Activated T-cell treated with anti-CD3 and anti-CD28 coated beads, Interleukin-2, amount 50 U/mL, for 72 hours (primary cell): ENCODE measurements at places on chromosomes 2 and 18. TPM values are rescaled to one million over a fixed set of nuclear protein-coding genes. Genes with fewer than 3 reads are reported as not detected.

The SERPINB11 gene
- total RNA-seq = not detected

The NYAP2 gene
- total RNA-seq = not detected

The GAD1 gene
- 17.8 TPM for total RNA-seq

The TP53I3 gene
- total RNA-seq = 4.0 TPM

The ST6GAL2 gene
- total RNA-seq = not detected

The ZAP70 gene
- total RNA-seq = 190 TPM

DNA sequence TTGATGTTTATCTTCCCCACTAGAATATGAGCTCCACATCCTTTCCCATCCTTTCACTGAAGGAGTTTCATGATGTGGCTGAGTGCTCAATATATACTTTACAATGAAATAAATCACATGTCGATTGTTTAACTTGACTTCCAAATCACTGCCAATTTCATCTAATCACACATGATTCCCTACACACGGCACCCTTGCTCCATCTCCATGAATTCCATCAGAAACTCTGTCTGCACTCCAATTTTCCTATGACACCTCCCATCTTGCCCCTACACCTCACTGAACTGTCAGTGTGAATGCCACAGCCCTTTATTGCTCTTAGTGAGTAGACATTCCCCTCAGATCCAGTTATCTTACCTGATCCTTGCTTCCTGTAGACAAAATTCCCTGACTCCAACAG is 366.0 kb downstream of the CMPK2 start:
- no peak for DNase-seq

DNA sequence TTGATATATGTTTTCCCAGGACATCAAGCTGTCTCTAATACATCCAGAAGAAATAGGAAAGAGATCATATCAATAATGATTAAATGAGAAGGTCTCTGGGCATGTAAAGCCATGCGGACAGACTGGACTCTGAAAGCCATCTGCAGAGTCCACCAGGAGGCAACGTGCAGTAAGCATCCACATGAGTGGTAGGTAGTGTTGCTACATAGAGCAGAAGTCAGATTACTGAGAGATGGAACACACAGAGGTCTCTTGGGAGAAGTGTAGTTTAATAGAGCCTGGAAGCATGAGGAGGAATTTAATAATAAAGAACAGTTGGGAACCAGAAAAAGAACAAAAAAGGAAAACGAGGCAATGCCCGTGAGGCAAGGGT is 758.1 kb upstream of the DDX18 start:
- DNase-seq = no peak

GRCh38 chr2:207281436-207281835 is 115.7 kb upstream of the KLF7 start:
- DNase-seq = no peak

- DNase-seq = no peak
Observed at GRCh38 chr2:73487112-73487657, 101.5 kb downstream of the ALMS1 start.

- DNase-seq = no peak
Observed at GRCh38 chr2:202822411-202822810, 49.2 kb downstream of the ICA1L start.

- DNase-seq = no peak
Observed at GRCh38 chr2:191343796-191344338, 98.7 kb downstream of the MYO1B start.

DNA sequence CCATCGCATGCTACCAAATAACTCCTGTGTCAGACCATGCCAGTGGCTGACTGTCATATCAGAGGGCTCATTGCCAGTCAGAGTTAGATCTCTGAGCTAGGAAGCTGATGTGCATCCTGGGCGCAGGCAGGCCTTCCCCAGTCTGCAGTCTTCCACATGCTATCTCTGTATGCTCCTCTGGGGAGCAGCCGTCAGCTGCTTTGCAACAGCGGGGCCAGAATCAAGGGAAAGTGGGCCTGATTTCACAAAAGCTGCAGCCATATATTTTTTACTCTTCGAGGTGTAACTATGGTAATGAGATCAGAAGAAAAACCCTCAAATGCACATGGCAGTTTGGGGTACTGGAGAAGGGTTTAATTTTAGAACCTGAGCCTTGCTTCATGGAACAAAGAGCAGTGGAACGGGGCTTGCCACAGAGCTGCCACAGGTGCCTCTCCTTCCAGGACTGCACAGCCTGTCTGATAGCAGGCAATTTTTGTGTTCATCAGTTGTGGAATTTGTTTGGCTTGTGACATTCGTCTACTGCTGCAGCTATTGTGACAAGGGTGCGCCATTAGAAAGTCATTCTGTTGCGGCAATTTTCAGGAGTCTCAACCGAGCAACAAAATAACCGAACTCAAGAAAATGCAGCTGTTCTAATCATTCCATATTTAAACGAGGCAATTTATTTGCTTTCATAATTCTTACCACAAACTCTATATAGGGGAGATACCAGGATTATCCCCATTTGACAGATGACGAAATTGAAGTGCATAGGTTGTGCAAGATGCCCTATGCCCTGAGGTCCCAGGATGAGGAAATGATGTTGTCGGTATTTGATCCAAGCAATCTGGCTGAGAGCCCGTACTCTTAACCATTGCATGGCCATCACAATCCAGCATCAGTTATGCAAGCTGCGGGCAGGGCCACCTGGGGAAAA is 109.6 kb upstream of the CYRIA start:
- DNase-seq = no peak

GRCh38 chr18:10318691-10318970 is 135.8 kb upstream of the APCDD1 start:
- DNase-seq = no peak

GRCh38 chr2:39996653-39997080 is 217.6 kb upstream of the THUMPD2 start:
- peak; percentile 63 for DNase-seq

DNA sequence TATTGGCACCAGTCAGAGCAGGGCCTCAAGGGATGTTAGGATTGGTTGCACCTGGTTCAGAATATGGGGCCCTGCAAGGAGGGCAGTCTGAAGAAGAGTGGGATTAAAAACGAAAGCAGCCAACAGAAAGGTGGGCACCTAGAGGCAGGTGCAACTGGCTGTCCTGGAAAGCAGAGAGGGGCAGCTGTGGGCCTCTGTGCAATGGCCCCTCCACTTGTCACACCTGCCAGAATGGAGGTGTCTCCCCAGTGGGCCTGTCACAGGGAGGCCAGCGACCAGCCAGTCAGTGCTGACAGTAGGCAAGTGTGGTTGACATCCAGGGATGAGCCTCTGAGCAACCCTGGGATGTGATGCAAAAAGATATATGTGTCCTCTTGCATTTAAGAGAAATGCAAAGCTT is 37.7 kb downstream of the INPP4A start:
- no peak for DNase-seq

DNA sequence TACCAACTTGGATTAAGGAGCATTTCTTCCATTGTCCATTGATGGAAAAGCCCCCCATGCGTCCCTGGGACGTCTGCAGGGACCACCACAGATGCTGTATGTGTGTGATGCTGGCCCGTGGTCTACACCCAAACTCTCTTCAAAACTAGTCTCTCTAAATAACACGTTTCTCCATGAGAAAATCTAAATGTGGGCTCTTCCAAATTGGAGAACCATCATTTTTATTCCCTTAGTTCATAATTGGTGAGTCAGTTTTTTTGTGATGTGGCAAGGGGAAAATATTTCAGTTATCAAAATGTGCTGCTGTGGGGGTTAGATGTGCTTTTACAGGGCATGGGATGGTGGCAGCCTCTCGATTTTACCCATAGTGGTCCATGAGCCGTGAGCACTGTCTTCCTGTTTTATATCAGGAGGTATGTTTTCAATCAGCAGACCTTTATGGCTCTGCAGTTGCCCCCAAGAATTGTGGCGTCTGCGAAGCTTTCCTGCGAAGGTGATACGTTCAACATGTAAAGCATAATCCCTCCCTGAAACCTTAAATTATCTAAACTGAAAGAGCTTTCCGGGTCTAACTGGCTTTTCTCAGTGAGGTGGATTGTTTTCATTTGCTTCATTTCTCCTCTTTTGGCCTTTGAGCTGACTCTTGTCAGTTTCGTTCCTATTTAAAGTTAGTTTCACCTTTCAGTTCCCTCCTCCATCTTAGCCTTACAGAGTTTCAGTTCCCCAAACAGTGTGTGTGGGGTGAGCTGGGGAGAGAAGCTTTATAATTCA is 78.4 kb downstream of the SETBP1 start:
- DNase-seq = peak; percentile 69

DNA sequence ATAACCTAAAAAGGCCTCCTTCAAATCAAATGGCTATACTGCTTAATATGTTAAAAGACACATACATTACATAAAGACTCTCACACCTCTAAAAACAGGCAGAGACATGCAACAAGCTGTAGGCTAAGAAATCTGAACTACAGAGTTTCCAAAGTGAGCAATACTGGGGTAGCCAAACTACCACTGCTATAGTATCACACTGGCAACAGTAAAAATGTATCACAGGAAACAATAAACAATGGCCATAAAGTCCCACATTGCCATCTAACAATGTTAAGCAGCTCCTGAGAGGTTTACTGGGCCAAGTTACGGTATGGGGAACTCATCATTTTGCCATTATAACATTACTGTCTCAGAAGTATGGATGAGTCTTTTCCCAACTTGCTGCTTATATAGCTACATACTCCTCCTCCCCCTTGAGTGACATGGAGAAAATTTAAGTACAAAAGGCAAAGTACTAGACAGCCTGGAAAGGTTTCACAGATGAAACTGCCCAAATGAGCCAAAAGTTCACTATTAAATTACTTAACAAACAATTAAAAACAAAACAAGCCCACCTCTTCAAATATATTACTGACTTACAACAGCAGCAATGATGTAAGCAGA is 50.3 kb downstream of the SS18 start:
- no peak for DNase-seq

DNA sequence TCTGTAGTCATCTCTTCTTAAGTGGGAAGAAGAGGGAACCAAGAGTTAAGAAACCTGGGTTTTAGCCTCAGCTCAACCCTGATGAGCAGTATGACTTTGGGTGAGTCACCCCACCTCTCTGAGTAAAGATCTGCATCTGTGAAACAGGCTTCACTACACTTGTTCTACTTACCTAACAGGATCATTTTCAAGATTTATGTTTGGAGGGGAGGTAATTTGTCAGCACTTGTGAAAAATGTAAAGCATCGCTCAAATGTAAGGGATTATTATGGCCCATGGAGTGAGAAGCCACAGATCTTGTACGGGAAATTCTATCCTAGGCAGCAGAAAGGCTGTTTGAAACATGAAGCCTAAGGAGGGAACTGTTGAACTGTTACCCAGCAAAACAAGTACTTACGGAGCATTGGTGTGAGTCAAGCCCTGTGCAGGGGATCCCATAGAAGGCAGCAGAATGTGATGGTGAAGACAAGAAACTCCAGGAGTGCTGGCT is 160.6 kb downstream of the PRKCE start:
- no peak for DNase-seq

DNA sequence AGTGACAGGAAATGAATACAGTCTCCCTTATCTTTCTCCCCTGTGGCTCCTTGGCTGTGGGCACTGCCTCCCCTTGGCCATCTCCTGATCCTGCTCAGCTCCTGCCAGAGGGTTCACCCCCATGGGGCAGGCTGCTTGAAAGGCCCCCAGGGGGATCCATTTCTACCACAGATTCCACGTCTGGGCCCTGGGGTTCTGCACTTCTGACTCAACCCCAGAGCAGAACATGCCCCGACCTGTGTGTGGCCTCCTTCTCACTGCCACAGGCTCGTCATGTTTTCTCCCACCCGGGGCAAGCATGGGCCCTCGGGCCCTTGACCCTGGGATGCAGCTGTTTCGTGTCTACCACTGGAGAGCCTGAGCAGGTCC is 122.2 kb downstream of the ACKR3 start:
- no peak for DNase-seq
